ENCODE measurements at places on chromosomes 13 and 19.

- no peak for DNase-seq
Observed at GRCh38 chr13:30044932-30045331, 194.5 kb upstream of the UBL3 start.

GRCh38 chr13:113137691-113138298, 15.2 kb downstream of the F10 start:
- DNase-seq: no peak

DNA sequence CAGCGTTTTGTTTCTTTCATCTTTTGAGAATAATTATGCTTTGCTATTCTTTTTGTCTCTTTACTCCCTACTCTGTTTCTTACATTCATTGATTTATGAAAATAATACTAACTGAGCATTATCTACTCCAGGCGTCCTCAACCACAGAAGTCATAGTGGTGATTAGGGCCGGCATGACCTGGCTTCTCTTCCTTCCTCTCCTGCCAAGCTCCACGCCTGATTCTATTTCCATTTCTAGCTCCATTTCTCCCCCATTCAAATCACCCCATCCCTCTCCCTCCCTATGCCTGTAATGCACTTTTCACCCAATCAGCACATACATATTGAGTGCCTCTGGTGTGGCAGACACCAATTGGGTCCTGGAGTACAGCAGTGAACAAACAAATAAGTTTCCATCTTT, 183.2 kb upstream of the GPR12 start:
- no peak for DNase-seq

DNA sequence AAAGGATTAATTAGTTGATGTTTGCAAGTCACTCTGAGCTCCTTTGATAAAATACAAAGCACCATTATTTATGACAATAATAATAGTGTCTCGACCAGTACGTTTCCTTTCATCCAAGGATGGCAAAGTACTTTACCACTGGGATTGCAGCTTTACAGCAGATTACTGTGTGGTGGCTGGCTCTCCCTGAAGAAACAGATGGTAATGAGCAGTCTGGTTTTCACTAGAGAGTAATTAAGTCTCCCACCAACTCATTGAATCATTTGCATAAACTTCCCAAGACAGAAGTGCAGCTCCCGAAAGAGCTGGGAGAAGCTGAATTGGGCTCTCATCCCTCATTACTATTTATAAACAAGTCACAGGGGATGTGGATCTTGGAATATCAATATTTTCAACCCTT, 48.7 kb downstream of the KLF5 start:
- no peak for DNase-seq

DNA sequence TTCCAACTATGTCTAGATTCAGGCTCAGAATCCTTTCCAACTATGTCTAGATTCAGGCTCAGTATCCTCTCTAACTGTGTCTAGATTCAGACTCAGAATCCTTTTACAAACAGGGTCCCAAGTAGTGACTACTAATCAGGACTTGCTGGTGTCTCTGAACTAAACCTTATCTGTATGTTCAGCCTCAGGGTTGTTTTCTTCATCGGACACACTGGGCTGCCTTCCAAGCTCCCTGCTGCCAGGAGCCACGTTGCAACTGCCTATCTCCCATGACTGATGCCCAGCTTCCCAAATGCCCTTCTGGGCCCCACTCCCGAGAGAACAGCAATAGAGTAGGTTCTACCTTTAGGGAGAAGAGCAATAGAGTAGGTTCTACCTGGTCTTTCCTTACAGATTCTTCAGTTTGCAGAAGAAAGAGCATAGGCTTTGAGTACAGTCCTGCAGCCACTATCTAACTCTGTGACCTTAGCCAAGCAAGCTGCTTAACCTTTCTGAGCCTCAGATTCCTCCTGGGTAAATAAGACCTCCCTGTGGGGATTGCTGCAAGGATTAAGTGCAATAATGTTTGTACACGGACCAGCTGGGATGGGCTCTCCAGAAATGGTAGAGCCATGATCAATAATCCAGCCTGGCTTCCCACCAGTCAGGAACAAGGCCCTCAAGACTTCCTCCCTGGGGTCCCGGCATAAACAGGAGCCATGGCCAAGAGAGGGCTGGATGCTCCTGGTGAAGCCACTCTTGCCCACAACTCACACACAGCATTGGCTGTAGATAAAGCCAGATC, 61.5 kb downstream of the ZIC5 start:
- DNase-seq: no peak

DNA sequence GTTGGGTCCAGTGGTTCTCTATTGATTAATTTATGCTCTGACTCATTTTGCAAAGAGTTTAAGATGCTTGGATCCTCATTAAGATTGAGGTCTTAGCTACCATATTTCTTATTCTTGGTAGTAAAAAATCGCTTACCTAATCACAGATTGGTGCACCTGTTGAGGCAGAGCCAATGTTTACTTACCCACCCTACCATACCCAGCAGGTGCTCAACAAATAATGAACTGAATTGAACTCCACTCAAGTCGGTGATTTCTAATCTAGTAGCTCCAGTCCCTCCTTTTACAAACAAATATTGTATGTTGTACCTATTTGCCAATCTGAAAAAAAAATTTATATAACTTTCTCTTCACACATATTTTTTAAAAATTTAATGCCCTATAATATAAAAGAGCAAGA, 361.0 kb downstream of the FGF14 start:
- no peak for DNase-seq

DNA sequence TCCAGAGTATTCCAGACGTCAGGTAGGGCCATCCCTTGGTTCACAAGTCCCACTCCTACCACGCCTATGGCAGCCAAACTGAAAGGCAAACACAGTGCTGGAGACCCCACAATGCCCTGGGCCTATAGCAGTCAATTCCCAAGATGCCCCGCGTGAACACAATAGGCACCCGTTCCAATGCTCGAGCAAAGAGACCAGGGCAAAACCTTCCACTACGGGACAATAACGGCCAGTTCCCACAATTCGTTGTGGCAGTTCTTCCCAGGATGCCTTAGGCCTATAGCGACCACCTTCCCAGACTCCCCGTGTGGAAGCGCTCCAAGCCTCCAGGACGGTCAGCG, 538 bp downstream of the ZNF428 start:
- no peak for DNase-seq

GRCh38 chr13:110442930-110443621, 118.4 kb downstream of the RAB20 start:
- no peak for DNase-seq

- no peak for DNase-seq
Observed at GRCh38 chr19:13629687-13630357, 123.5 kb upstream of the CACNA1A start.

- no peak for DNase-seq
Observed at GRCh38 chr19:35136977-35137702, 1.5 kb upstream of the FXYD1 start.

DNA sequence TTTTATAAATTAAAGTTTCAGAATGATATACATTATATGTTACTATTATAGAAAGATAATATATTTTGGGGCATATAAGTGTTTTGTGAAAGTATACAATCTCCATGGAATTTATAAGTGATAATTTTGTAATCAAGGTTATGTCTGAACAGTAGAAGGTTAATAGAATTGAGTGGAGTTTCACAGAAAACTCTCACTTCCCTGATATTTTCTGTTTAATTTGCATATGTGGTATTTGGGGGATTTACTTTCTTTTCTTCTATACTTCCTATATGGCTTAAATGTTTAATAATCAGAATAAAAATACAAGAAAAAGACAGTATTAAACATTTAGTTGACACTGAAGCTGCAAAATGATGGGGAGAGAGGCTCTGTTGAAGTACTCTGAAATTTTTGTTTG, 848.5 kb downstream of the DACH1 start:
- no peak for DNase-seq

DNA sequence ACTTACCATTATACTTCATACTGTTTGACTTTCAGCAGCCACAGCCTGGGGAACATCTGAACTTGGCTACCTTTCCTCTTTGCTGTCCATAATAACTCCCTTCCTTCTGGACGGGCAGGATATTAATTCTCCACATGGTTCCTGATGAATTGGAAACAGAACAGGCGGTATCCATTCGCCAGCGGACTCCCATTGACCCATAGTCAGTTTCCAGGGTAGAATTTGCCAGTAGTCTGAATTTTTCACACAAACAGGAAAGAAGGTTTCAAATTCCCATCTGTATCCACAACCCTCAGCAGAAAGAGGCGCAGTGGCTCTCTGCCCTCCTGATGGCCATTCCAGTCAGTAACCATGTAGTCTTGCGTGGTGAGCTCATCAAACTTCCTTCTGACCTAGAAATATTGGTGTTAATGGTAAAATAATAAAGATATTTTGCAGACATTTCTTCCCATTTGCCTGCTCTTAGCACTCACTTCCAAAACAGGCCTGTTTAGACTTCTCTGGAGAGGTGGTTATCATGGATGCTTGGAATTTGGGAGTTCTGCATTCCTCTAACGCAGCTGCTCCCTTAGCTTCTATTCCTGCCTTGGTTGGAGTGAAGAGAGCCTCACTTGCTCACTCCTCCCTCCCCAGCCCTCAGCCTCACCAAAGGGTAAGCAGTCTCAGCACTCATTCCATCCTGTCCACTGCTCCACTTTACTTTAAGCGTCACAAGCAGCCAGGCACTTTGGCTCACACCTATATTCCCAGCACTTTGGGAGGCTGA, 75.0 kb upstream of the OXGR1 start:
- no peak for DNase-seq

DNA sequence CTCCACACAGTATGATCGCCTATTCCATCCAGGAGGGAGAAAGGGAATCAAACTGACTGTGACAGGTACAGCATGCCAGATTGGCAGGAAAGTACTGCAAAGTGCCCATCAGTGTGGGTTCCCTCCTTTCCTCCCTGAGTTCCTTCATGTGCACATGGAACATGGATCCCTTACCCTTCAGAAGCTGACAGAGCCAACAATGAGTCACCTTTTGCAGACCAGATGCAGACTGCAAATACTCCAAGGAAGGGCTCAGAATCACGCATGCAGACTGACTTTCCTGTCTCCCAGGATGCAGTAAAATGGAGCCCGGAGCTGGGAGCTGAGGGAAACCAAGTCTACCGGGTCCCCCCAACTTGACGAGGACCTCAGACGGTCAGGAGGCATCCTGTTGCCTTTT, 41.8 kb downstream of the SACS start:
- DNase-seq: no peak

- DNase-seq: no peak
Observed at GRCh38 chr13:28373810-28374209, 121.1 kb downstream of the FLT1 start.

DNA sequence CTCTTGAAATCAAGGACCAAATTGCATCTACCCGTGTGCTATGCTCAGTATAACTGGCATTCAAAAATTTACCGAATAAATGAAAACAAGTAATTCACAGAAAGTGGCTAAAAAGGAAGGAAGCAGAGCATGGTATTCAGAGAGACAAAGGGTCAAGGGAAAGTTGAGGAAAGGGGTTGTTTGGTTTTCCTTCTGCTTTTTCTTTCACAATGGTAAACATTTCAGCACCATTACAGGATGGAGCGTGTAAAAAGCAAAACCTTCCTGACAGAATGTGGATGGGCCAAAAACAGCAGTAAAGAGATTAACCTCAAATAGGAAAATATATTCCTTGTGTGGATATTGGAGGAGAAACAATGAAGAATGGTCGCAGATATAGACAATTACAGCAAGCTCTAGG, 14.8 kb downstream of the DIAPH3 start:
- DNase-seq: no peak

GRCh38 chr19:2490659-2491058, 14.7 kb downstream of the GADD45B start:
- no peak for DNase-seq

GRCh38 chr13:37868691-37869505, 674 bp downstream of the TRPC4 start:
- DNase-seq: no peak

DNA sequence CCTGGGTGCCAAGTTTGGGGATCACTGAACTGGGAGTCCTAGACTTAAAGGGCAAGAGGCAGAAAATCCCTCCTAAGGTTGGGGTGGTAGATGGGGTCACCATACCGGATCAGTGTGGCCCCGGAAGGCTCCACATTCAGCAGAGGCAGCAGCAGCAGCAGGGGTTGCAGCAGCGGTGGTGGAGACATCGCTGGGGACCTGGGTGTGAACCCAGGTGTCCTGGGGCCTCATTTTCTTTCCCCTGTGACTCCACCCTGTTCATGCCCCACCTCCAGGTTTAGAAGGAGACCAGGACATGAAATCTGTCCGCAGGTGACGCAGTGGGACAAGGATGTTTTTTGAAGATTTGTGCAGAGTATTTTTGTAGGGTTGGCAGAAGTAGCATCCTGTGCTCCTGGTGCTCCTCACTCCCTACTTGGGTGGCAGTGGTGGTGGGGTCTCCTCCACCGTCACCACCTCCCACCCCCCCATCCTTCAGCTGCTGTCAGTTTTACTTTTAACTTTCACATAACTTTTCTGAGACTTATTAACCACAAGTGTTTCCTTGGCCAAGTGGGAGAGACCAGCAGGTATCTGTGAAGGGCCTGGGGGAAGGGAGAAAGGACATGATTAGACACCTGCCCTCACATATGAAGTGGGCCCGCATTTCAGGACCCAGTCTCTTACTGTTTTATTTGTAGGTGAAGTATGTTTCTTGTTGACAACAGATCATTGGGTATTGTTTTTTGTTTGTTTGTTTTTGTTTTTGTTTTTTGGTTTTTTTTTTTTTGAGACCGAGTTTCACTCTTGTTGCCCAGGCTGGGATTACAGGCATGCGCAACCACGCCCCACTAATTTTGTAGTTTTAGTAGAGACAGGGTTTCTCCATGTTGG, at the start of gene NAPSA:
TSS of gene NAPSA (minus strand) at position 206 of the 873 bp plus-strand sequence. CDS start at position 188, 18 bp downstream.
- DNase-seq: no peak

DNA sequence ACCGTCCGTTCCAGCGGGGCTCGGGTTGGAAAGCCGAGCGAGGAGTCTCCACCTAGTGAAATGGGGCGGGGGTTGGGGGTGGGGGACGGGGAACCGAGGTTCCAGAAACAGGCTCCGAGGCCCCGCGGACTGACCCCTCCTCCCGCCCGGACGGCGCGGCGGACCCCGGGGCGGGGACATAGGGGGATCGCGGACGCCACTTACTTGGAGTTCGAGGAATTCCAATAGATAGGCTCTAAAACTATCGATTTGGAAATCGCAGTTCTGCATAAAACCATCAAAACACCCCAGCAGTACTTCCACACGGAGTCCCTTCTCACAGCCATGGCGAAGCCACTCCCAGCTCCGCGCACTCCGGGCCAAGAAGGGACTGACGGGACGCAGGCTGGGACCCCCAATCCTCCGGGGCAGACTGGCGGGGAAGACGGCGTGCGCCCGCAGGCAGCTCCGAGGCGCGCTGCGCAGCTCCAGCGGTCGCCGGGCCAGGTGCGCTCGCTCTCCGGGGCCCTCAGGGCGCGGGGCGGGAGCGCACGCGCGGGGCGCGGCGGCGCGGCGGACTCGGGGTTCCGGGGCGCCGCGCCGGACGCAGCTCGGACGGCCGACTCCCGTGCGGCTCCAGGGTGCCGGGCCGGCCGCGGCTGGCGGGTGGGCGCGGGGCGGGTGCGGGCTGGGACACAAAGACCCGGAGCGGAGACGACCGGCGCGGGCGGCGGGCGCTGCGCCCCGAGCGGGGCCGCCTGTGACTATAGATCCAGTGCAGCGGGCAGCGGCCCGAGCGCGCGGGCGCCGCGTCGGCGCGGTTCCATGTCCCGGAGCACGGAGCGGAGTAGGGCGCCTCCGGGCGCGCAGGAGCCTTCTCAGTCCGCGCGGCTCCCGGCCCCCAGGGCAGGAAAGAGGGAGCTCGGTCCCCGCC, 567 bp downstream of the EFNB2 start:
- DNase-seq: no peak
